ENCODE measurements at places on chromosomes 2 and 18. TPM values are rescaled to one million over a fixed set of nuclear protein-coding genes. Genes with fewer than 3 reads are reported as not detected.

The PKDCC gene
- 335 TPM for total RNA-seq

The KCNG2 gene
- not detected for total RNA-seq

The MC4R gene
- total RNA-seq = not detected

The PSMA8 gene
- 0.29 TPM for total RNA-seq

The DHX57 gene
- total RNA-seq = 36.0 TPM

The ICA1L gene
- total RNA-seq = 17.8 TPM

The GKN2 gene
- not detected for total RNA-seq

DNA sequence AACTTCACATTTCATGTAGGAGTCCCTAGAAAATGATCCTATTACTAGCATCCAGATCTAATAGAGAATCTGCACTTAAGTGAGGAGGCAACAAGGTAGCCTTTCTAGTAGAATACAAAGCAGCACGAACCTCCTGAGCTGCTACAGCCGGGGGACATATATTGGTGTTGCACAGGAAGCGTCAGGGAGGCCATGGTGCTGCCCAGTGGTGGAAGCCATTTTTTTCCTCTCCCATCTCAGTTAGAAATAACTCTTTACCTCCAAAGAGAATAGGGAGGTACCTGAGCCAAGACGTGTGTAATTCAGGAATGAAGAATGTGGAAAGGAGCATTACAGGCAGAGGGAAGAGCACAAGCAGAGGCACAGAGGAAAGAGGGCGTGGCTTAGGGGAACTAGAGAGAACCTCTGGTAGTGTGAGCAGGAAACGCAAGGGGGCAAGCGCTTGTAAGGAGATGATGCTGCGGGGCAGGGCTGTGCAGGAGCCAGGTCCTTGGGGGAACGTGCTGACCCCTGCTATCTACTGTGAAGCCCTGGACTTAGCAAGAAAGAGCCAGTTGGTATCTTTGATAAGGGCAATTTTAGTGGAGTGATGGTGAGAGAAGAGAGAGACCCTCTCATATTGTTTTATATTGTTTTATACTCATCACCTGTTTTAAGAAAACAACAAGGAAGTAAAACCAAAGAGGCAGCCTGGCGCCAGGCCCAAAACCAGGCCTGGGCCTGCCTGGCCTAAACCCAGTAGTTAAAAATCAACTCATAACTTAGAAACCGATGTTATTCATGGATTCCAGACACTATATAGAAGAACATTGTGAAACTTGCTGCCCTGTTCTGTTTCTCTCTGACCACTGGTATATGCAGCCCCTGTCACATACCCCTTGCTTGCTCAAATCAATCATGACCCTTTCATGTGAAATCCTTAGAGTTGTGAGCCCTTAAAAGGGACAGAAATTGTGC lies 50.0 kb upstream of the TTC39C start:
- peaks cover 20% of the 10 kb centered on the region for H3K4me1 ChIP-seq
- H3K27ac ChIP-seq = no peak overlapping the region
- no peak for DNase-seq
- H3K4me3 ChIP-seq = no peak overlapping the region
- H3K27me3 ChIP-seq = peaks cover 6% of the 10 kb centered on the region
- no peaks in the 10 kb centered on the region for H3K36me3 ChIP-seq

DNA sequence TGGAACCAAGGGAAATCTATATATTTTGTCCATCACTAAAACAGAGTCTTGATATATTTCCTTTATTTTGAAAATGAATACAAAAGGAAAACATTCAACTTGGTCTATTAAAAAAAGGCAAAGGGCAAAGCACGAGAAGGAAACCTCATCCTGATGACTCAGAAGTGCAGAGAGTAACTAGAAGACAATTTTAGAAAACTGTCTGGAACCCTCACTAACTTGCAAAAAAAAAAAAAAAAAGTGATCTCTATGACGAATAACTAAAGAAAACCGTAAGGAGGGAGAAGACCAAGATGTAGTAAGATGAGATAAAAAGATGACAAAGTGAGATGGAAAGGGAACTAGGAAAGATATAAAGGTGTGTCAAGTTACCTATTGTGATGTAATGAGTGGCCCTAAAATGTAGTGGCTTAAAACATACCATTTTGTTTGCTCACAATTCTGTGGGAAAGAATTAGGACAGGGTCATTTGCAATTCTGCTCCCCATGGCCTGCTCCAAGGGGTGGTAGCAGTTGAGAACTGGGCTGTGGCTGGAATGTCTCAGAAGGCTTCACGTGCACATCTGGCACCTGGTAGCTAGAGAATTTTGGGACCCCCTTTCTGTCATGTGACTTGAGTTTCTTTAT lies 303.0 kb downstream of the DYSF start:
- H3K36me3 ChIP-seq = peaks cover 3% of the 10 kb centered on the region
- H3K4me1 ChIP-seq = no peaks in the 10 kb centered on the region
- DNase-seq = no peak
- no peak overlapping the region for H3K27ac ChIP-seq

- no peaks in the 10 kb centered on the region for H3K27me3 ChIP-seq
- H3K4me3 ChIP-seq = no peak overlapping the region
- H3K4me1 ChIP-seq = peaks cover 10% of the 10 kb centered on the region
- DNase-seq = no peak
- H3K36me3 ChIP-seq = peaks cover 16% of the 10 kb centered on the region
These were observed 86.6 kb downstream of the WDSUB1 start for GRCh38 chr2:159199761-159200465.

DNA sequence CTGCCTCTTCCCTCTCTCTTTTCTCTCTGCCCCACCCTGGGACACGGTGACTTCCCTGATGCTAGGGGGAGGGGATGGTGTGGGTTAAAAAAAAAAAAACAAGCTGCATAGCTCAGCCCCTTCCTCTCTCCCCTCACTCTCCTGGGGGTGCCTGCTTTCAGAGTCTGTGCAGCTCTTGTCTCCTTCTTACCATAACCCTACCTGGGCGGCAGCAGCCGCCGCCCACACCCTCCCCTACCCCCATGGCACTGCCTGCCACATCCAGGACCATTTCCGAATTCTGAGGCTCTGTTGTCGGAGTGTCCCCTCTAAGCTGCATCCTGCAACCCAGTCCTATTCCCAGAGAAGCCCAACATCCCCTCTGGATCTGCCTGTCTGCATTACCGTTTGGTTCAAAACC lies 16.0 kb downstream of the TTC32 start:
- no peaks in the 10 kb centered on the region for H3K4me1 ChIP-seq
- peaks cover 2% of the 10 kb centered on the region for H3K36me3 ChIP-seq
- H3K4me3 ChIP-seq = no peak overlapping the region
- H3K27ac ChIP-seq = no peak overlapping the region
- H3K27me3 ChIP-seq = no peaks in the 10 kb centered on the region
- DNase-seq = no peak

DNA sequence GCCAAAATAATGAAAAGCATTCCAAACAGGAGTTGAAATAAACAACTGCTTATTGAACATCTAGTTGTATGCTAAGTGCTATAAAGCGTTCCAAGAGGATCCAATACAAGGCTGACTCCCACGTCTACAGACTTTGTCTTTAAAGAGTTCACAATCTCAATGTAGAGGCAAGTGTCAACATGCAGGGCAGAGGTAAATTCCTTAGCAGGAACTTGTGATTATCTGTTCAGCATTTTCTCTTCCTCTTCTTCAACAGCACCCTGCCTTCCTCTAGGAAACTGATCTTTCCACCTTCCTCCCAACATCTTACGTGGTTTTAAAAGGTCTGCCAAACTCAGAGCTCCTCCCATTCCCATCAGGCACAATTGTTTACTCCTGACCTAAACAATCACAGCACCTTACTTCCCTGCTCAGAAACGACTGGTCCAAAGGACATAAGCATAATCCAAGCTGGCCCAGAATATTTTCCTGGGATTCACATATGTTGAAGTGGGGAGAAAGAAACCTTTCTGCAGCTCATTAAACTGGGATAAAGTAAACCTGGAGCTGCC lies 83.9 kb downstream of the ITSN2 start:
- peaks cover 9% of the 10 kb centered on the region for H3K36me3 ChIP-seq
- H3K27me3 ChIP-seq = no peaks in the 10 kb centered on the region
- H3K27ac ChIP-seq = no peak overlapping the region
- peaks cover 13% of the 10 kb centered on the region for H3K4me1 ChIP-seq

GRCh38 chr2:58920001-58920400 lies 678.9 kb upstream of the FANCL start:
- H3K4me1 ChIP-seq = no peaks in the 10 kb centered on the region
- no peak overlapping the region for H3K27ac ChIP-seq
- no peak overlapping the region for H3K4me3 ChIP-seq
- H3K27me3 ChIP-seq = no peaks in the 10 kb centered on the region
- DNase-seq = no peak

DNA sequence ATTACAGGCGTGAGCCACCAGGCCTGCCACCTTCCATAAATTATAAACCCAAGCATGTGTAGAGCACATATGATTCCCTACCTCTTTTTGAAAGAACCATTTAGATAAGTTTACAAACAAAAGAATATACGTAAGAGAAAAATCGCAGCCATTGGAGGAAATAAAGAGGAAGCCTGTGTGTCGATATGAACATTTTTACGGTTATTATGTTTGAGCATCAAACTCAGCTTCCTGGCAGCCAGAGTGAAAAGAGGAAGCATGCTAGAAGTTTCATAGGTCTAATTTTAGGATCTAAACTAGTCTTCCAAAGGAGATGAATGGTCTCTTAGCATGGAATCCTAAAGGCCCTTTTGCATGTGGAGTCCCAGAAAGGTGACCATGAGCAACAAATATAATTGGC lies 104.3 kb downstream of the PLB1 start:
- no peaks in the 10 kb centered on the region for H3K36me3 ChIP-seq
- no peak for DNase-seq
- no peaks in the 10 kb centered on the region for H3K4me1 ChIP-seq
- H3K27ac ChIP-seq = no peak overlapping the region
- H3K4me3 ChIP-seq = no peak overlapping the region

GRCh38 chr2:59034837-59035236 lies 793.7 kb upstream of the FANCL start:
- no peak for DNase-seq
- no peaks in the 10 kb centered on the region for H3K27me3 ChIP-seq
- no peaks in the 10 kb centered on the region for H3K4me1 ChIP-seq
- H3K27ac ChIP-seq = no peak overlapping the region

GRCh38 chr2:147550995-147551731 lies 293.7 kb upstream of the ACVR2A start:
- DNase-seq = no peak
- peaks cover 27% of the 10 kb centered on the region for H3K27me3 ChIP-seq
- H3K27ac ChIP-seq = no peak overlapping the region
- H3K4me1 ChIP-seq = no peaks in the 10 kb centered on the region
- no peaks in the 10 kb centered on the region for H3K36me3 ChIP-seq
- no peak overlapping the region for H3K4me3 ChIP-seq

- peaks cover 8% of the 10 kb centered on the region for H3K27me3 ChIP-seq
- no peak overlapping the region for H3K4me3 ChIP-seq
- no peaks in the 10 kb centered on the region for H3K36me3 ChIP-seq
- H3K27ac ChIP-seq = no peak overlapping the region
- H3K4me1 ChIP-seq = no peaks in the 10 kb centered on the region
- DNase-seq = no peak
These were observed 50.5 kb downstream of the QPCT start for GRCh38 chr2:37394796-37395555.

DNA sequence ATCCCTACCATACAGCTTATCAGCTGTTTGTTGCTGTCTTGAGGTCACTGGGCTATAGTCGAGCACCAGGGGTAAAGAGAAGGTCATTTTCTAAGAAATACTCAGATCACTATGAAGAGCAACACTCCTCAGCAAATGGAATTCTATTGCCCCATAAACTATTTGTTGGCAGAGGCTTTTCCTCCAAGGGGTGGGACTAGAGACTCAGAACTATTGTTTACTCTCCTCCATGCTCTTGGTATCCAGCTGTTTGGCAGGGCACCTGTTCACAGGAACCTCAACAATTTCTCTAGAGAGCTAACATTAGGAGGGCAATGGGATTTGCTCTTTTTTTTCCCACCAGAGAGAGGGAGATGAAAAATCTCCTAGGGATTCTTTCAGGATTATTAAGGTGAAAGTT lies 249.1 kb upstream of the SPRED2 start:
- H3K4me3 ChIP-seq = no peak overlapping the region
- no peaks in the 10 kb centered on the region for H3K36me3 ChIP-seq
- H3K4me1 ChIP-seq = no peaks in the 10 kb centered on the region
- H3K27ac ChIP-seq = no peak overlapping the region
- H3K27me3 ChIP-seq = peaks cover 3% of the 10 kb centered on the region

DNA sequence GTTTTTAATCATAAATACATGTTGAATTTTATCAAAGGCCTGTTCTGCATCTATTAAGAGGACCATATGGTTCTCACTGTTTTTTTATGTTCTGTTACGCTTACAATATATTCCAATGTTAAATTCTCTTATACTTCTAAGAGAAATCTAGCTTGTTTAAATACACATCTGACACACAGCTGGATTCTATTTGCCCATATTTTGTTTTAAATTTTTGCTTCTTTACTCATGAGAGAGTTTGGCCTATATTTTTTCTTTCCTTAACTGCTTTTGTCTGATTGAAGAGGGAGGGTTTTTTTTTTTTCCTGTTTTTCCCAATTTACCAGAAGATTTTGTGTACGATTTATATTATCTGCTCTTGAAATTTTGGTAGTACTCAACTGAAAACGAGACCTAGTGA lies 34.9 kb downstream of the RNF144A start:
- DNase-seq = no peak
- peaks cover 10% of the 10 kb centered on the region for H3K4me1 ChIP-seq
- H3K36me3 ChIP-seq = peaks cover 12% of the 10 kb centered on the region
- H3K27ac ChIP-seq = peak overlapping the region; percentile 9
- H3K27me3 ChIP-seq = no peaks in the 10 kb centered on the region

DNA sequence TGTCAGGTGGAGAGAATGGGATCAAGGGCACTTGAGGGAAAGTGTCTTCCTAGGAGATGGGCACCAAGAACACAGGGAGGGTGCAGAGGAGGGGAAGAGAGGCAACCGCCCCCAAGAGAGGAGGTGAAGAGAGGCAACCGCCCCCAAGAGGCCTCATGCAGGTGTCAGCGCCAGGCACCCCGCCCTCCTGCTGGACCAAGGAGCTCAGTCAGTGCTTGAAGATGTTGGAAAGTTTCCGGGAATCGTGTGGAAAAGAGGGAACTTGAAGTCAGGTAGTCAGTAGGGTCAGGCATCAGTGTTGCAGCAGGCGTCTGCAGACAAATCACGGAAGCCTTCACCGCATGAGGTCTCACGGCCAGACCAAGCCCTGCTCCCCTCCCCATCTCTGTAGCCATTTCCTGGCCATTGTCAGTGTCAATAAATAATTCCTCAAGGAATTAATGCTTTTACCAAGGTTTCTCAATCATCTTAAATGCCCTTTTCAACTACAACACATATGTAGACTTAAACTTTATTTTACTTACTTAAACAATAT lies 353.1 kb downstream of the EIPR1 start:
- no peaks in the 10 kb centered on the region for H3K4me1 ChIP-seq
- H3K27ac ChIP-seq = no peak overlapping the region
- H3K4me3 ChIP-seq = no peak overlapping the region
- H3K36me3 ChIP-seq = no peaks in the 10 kb centered on the region
